ENCODE measurements at places on chromosomes 2 and 18.

DNA sequence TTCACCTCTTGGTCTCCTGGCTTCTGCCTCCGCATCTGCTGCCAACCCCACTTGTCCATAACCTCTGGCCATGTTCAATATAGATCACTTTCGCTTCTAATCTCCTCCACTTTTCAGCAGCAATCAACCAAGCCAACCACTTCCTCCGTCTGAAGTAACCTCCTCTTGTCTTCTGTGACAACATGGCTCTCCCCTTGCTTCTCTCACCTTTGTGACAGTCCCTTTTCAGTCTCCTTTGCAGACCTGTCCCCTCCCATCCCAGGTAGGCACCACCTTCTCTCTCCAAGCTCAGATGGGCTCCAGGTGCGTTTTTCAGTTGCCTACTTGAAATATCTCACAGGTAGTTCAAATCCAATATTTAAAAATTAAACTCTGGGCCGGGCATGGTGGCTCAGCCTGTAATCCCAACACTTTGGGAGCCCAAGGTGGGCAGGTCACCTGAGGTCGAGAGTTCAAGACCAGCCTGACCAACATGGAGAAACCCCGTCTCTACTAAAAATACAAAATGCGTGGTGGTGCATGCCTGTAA is 4.7 kb upstream of the PSD4 start:
- peak; percentile 69 for DNase-seq

DNA sequence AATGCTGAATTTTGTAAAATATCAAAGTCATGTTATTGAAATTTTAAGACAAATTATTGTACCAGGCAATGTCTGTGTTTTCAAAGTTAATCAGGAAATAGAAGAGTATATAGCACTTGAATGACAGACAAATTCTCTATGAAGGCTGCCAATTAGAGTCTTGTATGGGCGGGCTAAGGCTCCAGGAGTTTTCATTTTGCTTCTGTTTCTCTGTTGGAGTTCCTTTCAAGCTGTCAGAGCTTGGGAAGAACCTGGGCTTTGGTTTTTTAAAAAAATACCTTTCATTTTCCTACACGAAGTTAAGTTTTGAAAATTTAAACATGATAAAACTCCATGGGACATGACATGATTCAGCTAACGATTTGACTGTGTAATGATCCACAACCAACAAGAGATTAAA is 339.0 kb upstream of the KCNH7 start:
- no peak for DNase-seq

GRCh38 chr2:226066873-226067272 is 667.4 kb downstream of the NYAP2 start:
- no peak for DNase-seq

GRCh38 chr2:229133155-229133772 is 137.8 kb downstream of the PID1 start:
- no peak for DNase-seq

DNA sequence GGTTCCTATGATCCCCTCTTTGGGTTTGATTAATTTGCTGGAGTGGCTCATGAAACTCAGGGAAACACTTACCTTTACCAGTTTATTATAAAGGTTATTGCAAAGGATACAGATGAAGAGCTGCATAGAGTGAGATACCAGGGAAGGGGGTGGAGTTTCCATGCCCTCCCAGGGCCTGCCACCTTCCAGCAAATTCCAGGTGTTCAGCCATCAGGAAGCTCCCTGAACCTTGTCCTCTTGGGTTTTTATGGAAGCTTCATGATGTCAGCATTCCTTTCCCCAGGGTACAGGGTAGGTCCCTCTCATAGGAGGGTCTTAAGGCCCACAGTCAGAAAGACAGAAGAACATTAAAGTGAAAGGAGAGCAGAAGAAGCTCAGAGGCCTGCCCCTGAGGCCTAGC is 123.9 kb upstream of the DCC start:
- DNase-seq: no peak

- no peak for DNase-seq
Measured at GRCh38 chr18:42029092-42029491, 74.1 kb downstream of the PIK3C3 start.

GRCh38 chr2:222146488-222146887 is 152.3 kb downstream of the PAX3 start:
- no peak for DNase-seq

- no peak for DNase-seq
Measured at GRCh38 chr18:70385474-70385873, 96.6 kb downstream of the SOCS6 start.

DNA sequence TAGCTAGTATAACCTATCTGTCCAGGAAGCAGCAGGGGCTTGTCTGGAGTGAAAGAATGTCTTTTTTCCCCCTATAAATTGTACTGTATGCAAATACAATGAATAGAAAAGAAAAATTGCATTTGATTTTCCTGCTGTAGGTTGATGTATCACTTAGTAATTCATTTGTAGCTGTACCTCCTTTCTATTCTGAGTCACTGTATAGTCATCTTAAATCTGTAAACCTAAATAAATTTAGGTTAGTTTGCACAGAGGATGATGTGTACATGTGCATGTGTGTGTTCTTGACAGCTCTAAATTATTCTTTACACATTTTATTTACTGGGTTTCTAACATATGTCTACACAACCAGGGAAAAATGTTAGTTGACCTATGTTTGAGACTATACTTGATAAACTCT is 478.7 kb upstream of the CNTNAP5 start:
- DNase-seq: no peak

DNA sequence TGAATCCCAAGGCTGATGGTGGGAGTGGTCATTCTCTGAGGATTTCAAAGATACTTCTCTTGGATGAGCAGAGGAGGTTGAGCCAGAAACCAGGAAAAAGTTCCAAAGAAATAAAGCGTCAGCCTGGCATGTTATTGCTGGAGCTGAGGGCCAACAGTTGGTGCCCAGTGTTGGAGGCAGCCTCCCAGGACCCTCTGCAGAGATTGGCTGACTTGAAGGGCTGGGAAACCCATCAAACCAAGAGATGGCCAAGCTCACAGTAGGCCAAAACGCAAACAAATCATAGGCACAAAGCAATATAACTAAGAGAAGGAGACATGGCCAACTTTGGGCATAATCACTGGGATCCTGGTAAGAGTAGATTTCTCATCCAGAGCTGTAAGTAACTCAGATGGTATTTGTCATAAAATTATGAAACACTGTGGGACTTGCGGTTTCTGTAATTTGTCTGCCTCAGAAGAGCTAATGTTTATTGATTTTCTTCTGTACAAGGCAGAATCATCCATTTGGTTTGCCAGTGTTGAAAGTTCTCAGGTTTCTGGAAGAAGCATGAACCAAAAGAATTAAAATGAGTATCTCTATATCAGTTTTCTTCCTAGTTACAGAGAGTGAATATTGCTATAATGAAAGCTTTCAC is 108.3 kb downstream of the ATL2 start:
- DNase-seq: no peak

GRCh38 chr2:224807153-224807964 is 91.2 kb upstream of the CCDC195 start:
- DNase-seq: no peak

DNA sequence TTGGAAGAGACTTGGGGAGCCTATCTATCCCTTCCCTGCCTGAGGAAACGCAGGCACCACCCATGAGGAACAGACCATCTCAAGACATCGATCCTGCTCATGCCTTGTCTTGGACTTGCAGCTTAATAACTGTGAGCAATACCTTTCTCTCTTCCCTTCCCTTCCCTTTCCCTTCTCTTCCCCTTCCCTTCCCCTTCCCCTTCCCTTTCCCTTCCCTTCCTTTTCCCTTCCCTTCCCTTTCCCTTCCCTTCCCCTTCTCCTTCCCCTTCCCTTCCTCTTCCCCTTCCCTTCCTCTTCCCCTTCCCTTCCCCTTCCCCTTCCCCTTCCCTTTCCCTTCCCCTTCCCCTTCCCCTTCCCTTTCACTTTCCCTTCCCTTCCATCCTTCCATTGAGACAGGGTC is 650.7 kb upstream of the SOX11 start:
- DNase-seq: no peak

GRCh38 chr2:101854877-101855276 is 136.9 kb upstream of the IL1R2 start:
- DNase-seq: no peak

DNA sequence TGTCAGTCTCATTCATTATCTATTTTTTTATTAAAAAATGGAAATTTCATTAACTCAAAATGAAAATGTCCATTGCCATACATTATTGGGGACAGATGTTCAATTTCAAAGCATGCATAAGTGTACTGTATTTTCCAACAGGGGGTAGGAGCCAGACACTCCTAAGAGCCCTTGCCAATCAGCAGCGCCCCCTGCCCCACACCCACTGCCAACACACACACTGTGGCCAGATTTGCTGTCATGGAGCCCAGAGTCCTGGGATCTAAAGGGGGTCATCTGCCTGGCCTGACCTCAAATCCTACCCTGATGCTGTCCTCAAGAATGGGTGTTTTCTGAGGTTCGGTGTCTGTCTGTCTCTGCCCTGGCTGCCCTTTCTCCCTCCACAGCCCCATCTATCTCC is 162.2 kb upstream of the TWIST2 start:
- DNase-seq: no peak

DNA sequence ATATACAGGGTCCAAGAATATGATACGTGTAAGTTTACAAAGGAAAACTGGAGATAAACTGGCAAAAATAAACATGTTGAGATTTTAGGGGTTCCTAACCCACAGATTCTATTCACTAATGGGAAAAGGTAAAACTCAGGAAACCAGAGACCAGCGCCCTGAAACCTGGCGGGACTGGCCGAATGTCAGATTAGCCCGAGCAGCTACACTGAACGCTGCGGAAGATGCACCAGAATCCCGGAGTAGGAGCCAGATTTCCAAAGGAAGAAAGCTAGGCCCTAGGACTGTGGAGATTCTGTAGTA is 679 bp upstream of the WDR75 start:
- no peak for DNase-seq

DNA sequence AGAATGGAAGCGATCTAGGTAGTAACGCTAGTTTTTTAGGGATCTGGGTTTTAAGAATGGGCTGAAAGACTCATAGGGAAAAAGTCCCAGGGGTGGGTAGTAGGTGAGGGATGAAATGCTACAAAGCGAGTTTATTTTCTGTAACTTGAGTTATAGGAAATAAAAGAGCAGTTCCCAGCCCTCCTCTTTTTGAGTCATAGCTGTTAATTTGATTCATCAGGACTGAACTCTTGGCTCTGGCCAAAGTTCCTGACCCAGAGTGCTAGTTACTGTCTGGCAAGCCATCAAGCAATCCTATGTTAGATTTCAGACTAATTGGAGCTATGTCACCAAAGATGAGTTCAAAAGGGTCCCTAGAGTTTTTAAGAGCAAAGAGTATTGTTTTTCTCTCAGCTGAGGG is 17.4 kb upstream of the NOSTRIN start:
- no peak for DNase-seq

GRCh38 chr18:6411382-6411781 is 3.3 kb downstream of the L3MBTL4 start:
- DNase-seq: no peak

DNA sequence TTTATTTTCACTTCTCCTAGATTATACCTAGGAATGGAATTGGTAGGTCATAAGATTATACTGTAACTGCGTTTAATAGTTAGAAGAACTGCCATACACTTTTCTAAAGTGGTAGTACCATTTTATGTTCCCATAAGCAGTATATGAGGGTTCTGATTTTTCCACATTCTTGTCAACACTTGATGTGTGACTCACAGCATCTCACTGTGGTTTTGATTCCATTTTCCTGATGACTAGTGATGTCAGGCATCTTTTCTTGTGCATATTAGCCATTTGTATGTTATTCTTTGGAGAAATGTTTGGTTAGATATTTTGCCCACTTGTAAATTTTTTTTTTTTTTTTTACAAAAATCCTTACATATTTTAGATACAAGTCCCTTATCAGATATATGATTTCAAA is 2.3 kb downstream of the DCAF17 start:
- DNase-seq: no peak

GRCh38 chr2:113776949-113777348 is 20.5 kb upstream of the SLC35F5 start:
- DNase-seq: no peak

Measured in GM13976 (cell line).